Stimulated activated CD8-positive, alpha-beta memory T cell treated with anti-CD3 and anti-CD28 coated beads, Interleukin-4, amount 100 ng/mL, for 4 hours (primary cell): ENCODE measurements at places on chromosomes 2 and 18.

DNA sequence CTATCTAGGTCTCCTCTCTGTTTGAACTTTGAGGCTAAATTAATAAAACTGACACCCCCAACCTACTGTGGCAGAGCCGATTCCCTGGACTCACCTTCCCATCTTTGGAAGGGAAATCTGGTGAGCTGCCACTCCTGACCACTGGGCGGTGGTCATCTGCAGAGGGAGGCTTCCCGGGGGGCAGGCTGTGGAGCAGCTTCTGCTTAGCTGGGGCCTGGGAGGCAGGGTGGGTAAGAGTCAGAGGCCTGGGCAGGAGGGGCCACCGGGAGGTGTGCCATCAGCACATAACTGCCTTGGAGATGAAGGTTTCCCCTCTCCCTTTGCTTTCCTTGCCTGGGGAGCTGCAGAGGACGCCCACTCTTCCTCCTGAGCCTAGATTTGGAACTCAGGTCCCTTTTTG, 2.3 kb upstream of the NPPC start:
- DNase-seq, result no peak

DNA sequence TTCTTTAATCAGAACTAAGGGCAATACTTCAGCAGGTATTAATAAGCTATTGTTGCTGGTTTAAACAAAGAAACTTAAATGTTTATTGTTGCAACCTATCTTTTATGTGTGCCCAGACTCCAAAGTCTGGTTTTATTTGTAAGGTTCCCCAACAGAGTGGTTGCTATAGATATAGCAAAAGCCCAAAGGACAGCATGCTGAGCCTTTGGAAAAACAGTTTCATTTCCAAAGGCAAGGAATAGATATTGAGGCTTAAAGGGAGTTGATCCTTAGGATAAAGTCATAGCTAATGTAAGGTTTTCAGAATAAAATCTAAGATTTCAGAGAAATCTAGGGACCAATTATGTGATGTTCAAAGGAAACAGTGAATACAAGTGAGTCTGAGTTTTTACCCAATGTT, 413.2 kb upstream of the SLC14A2 start:
- no peak for DNase-seq

DNA sequence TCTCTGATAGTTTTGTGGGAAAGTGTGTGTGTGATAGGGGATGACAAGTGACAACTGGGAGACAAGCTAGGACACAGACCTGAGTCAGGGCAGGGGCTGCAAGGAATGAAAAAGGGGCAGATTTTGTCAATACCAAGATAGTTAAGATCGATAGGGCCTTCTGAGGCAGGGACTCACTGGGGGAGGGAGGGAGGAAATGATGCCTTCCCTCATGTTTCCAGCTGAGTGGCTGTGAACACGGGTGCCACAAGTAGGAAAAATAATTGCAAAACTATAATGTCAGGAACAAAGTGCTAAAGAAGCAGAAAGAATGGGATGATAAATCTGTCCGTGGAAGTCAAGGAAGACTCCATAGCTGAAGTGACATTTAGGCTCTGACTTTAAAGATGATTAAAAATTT, 24.2 kb downstream of the CDH2 start:
- DNase-seq, result no peak

DNA sequence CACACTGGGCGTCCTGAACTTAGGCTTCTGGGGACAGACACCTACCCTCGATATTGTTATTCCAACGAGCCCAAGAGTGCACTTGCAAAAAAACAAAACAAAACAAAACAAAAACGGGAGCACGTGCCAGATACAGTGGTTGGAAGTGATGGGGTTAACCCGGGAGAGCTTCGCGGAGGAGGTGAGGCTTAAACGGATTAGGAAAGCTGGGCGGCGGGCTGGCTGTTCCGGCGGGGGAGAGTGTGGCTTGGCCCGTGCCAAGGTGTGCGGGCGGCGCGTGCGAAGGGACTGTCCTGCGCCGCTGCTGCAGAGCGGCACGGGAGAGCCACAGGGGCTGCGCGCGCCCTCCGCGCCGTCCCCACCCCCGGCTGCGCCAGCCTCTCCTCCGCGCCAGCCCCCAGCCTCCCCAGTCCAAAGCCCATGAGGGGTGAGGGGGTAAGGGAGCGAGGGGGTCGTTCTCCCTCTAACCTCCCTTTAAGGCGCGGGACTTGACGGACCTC, 1.5 kb upstream of the SLC30A3 start:
- DNase-seq, result no peak

DNA sequence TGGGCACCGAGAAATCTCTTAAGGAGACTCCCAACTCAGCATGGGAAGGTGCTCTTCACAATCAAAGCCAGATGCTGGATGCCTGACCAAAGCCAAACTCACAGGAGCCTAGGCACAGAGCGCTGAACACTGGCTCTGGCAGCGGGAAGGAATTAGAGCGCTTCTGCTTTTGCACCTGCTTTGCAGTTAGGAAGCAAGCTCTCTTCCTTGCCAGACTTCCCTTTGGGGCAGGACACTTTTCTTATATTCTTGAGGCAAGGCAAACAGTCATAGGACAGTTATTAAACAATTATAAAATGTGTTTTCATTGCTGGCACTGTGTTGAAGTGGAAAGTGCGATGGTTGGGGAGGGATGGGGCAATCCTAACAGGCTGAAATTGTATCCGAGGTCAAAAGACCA, 79.6 kb upstream of the DNMT3A start:
- no peak for DNase-seq

DNA sequence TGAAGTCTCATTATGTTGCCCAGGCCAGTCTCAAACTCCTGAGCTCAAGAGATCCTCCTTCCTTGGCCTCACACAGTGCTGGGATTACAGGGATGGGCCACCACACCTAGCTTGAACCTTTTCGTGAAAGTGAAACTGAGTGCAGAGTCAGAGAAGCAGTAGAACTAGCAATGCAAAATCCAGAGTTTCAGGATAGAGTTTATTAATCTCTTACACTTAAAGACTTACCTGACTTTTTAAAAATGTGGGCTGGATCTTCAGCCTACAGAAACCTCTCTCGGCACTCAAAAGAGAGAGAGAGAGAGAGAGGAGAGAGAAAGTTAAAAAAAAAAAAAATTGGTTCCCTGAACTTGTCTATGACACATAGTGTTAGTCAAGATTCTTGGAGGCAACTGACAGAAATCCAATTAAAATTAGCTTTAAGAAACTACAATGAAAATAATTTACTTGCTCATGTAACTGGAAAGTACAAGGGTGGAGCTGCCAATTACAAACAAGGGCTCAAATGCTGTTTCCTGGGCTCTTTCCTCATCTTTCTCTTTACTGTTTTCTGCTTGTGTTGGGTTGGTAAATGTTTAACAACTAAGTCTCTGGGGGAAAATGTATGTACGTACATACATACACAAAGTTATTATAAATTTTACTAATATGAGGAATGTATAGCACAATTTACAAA, 98.1 kb upstream of the CERS6 start:
- no peak for DNase-seq

- DNase-seq, result no peak
Observed at GRCh38 chr2:100376836-100377235, 40.6 kb downstream of the CHST10 start.

DNA sequence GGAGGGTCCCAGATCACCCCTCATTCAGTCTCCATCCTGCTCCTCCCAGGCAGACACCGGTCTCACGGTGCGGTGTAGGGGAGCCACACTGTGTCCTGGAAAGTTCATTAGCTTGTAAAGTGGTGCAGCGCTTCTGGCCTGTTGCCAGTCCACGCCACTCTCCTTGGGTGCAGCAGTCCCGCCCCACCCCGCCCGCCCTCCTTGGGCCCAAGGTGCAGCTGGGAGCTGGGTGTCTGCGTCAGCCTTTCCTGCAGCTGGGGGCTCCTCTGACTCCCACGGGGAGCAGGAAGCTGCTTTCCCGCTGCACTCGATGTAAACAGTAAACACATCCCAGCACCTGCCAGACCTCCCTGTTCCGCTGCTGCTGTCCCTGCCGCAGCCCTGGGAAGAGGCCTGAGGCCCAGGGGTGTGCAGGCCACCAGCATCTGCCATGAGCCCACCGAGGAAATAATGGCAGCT, 53.8 kb upstream of the ASB18 start:
- no peak for DNase-seq
